ENCODE measurements at places on chromosomes 7 and 10.

DNA sequence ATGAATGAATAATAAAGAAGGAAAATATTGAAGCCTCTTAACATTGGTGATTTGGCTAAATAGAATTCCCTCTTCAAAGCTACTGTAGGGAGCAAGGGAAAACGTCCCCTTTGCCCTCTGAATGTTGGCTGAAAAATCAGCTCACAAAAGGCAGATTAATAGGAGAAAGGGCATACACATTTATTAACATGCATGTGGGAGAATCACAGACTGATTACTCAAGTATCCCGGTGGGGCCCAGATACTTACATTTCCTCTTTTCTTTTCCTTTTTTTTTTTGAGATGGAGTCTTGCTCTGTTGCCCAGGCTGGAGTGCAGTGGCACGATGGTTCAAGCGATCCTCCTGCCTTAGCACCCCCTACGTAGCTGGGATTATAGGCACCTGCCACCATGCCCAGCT, 68.5 kb downstream of the HK1 start:
- DNase-seq = no peak

DNA sequence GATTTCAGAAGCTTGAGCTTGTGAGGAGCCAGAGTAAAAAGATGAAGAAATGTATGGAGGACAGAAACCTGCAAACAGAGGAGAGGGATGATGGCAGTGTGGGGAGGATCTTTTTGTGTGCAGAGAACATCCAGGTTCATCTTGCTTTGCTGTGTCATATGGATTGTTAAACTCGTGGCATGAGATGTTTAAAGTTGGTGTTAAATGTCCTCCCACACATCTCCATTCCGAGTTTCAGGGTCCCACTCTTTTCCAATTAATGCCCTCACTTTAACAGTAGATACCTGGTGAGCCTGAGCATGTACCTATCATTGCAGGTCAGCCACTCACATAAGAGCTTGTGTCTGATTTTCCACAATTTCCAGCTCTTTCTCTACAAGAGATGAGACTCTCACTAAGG, 147.7 kb downstream of the ST7 start:
- DNase-seq = no peak

DNA sequence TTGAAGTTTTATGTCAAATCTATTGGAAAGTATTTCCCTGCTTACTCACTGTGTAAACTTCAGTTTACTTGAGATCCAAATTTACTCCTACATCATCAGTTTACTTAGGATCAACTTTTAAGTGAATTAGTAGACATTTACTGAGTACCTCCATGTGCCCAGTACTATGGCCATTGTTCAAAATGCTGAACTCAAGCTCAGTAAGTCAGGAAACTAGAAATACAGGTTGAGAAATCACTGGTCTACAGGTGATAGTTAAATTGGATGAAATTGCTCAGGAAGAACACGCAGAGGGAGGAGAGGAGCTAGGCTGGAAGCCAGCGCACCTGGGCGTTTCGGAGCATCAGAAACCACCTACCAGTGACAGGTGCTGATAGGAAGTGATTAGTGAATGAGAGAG, 25.5 kb upstream of the EBLN1 start:
- no peak for DNase-seq

- no peak for DNase-seq
Observed at GRCh38 chr7:2542916-2543871, 12.1 kb downstream of the BRAT1 start.

DNA sequence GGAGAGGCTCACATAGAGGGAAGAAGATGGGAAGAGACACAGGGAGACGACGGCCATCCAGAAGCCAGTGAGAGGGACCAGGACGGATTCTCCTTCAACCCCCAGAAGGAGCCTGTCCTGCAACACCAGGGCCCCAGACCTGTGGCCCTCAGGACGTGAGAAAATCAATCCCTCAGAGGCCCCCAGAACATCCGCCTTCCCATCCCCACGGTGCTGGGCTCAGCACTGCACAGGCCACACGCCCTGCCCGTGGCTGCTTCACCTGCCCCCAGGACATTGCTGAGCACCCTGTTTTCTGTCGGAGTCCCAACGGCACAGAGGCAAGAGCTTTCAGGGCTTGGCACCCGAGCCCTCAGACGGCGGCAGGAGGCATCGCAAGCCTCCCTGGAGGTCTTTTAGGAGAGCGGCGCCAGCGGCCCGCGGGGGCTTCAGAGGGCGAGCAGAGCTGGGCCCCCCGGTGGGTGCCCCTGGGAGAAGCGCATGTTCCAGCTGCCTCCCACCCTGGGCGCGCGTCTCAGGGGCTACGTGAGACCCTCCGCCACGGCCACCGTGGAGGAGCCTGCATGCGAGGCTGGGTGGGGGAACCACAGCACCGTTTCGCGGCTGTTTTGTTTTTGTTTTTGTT, 42.8 kb downstream of the PDGFA start:
- no peak for DNase-seq
